Fibroblast of mammary gland (primary cell): ENCODE measurements at places on chromosomes 13 and 19.
A peak's percentile ranks its signal among the peaks of the same experiment; 100 is the strongest.

- peak; percentile 50 for DNase-seq
Observed at GRCh38 chr19:10112895-10113591, 1.6 kb downstream of the P2RY11 start.

GRCh38 chr19:3474614-3475013 lies 5.7 kb downstream of the SMIM24 start:
- no peak for DNase-seq

- no peak for DNase-seq
Observed at GRCh38 chr13:26228096-26228495, 6.0 kb upstream of the RNF6 start.

GRCh38 chr19:15616627-15617270 lies 1.7 kb downstream of the CYP4F8 start:
- DNase-seq: no peak

DNA sequence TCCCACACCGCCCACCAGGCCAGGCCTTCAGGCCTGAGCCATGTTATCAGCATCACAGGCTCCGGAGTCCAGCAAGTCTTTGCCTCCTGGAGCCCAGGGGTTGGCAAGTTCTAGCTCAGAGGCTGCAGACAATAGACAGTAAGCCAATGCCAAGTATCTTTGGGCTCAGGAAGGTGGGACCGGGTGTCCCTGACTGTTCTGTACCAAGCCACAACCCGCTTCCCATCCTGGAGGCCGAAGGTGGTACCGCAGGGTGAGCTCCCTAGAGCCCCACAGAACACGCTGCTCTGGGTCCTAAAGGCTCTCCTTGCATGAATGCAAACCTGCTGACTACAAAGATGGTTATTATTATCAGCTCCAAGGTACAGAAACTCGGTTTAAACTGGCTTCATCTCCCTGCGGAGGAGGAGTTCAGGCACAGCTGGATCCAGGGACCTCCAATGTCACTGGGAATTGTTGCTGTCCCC lies 5.5 kb upstream of the FSTL3 start:
- no peak for DNase-seq

DNA sequence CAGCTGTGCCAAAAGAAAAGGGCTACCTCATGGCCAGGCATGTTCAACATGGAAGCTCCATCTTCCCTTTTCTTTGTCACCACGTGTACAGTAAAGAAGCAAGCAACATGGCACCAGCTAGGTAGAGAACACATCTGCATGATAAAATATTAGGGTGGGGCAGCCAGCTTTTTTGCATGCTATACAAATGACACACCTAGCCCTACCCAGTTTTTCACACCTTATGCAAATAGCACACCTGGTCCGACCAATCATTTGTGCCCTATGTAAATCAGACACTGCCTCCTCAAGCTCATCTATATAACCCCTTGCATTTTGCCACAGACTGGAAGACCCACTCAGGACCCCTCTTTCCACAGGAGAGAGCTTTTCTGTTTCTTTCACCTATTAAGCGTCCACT lies 85.5 kb downstream of the STOML3 start:
- DNase-seq: no peak

- no peak for DNase-seq
Observed at GRCh38 chr19:7703332-7703731, 1.4 kb upstream of the FCER2 start.

GRCh38 chr19:48858984-48859710 lies 9.3 kb downstream of the PLEKHA4 start:
- no peak for DNase-seq

DNA sequence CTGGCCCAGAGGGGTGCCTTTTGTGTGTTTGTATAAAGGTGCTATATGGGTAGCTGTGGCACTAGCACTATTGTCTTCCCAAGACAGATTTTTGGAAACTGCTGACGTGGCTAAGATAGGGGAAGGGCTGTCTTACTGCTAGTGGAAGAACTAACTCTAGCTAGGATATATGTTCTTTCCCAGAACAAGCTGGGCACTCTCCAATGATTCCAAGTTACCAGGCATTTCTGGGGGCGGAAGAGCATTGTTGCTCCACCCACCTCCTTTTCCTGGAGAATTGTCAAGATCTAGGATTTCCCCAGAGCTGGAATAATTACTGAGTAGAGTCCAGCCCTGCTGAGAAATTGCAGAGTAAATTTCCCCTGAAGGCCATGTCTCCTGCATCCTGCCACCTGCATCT lies 408.3 kb downstream of the KLF5 start:
- DNase-seq: peak; percentile 16

DNA sequence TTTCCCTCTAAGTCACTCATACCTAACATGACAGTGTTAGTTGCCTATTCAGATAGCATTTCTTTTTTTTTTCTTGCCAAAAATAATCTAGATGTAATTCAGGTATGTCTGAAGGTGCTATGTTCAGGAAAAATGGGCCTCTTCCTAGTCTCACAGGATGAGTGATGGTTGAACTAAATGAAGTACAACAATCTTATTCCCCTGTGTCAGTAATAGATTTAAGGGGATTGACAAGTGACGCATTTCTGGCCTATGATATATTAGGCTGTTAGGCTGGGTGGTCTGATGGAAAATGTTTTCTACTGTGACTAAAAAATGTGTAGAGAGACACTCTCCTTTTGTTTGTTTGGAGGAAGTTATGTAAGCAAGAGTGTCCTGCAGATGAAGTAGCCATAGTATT lies 878.7 kb upstream of the SLITRK1 start:
- DNase-seq: no peak

- peak; percentile 11 for DNase-seq
Observed at GRCh38 chr13:25171517-25172302, at the start of gene AMER2. TSS of gene AMER2 (minus strand) at chr13:25172288. CDS start at chr13:25171619, 669 bp downstream.

GRCh38 chr13:84377106-84377505 lies 494.8 kb upstream of the SLITRK1 start:
- DNase-seq: no peak

GRCh38 chr13:32150239-32150638 lies 118.7 kb downstream of the FRY start:
- peak; percentile 33 for DNase-seq

DNA sequence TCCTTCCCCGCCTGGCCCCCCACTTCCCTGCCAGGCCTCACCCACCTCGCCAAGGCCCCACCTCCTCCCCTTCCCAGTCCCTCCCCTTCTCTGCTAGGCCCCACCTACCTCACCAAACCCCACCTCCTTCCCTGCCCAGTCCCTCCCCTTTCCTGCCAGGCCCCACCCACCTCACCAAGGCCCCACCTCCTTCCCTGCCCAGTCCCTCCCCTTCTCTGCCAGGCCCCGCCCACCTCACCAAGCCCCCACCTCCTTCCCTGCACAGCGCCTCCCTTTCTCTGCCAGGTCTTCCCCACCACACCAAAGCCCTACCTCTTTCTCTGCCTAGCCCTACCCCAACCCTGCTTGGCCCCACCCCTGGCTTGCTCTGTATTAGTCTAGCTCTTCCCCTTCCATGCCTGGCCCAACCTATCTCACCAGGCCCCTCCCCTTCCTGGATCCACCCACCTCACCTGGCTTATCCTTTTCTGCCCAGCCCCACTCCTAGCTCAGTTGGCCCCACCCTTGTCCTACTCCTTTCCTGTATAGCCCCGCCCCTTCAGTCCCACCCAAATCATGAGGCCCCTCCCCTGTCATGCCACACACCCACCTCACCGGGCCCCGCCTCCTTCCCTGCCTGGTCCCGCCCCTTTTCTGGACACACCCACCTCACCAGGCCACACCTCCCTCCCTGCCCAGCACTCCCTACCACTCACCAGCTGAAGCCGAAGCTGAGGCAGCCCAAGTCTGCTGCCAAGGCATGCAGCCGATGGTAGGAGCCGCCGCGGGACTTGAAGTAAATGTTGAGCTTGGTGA lies 16.2 kb downstream of the CERS1 start:
- peak; percentile 21 for DNase-seq

- no peak for DNase-seq
Observed at GRCh38 chr13:26688980-26689379, 71.6 kb downstream of the GPR12 start.

DNA sequence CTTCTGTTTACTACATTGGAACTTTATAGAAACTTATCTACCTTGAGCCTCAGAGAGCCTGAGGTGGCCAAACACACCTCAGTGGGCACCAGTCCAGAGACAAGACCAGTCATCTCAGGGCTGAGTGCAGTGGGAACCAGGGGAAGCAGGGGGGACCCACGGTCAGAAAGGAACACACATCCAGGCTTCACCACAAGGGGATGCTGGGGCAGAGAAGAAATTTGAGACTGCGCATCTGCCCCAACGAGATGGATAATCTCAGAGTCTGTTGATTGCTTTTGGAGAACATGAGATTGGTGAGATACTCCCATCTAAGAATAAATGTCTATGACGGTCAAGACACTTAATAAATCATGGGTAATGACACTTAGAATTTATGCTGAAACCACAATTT lies 98.7 kb downstream of the DOCK9 start:
- no peak for DNase-seq

DNA sequence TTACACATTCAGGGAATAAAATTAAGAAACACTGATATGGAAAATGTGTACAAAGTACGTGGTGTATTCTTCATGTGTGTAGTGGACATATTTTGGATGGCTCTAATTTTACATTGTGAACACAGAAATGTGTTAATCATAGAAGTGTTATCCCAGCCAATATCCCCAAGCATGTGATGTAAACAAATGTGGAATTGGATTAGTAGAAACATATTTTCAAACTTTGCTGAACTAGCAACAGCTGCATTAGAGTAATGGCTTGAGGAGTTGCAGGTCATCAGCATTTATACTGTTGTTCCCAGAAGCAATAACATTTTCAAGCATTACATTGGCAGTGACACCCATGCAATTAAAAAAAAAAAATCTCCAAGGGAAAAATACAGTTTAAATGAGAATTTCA lies 600.6 kb downstream of the SLITRK1 start:
- DNase-seq: no peak

GRCh38 chr13:94154367-94154766 lies 325.1 kb downstream of the DCT start:
- peak; percentile 35 for DNase-seq

DNA sequence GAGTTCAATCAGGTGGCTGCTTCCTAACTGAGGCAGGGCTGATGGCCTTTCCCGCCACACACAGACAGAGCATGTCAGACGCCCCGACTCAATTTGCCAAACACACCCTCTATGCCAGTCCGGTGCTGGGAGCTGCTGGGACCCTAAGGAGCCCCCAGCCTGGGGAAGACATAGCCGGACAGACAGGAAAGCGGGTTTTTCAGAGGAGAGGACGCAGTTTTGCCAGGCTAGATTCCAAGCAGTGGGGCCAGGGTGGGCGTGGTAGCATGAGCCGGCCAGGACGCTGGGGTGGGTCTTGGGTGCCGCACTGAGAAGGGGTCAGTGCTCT lies 19.8 kb downstream of the MAST3 start:
- no peak for DNase-seq

DNA sequence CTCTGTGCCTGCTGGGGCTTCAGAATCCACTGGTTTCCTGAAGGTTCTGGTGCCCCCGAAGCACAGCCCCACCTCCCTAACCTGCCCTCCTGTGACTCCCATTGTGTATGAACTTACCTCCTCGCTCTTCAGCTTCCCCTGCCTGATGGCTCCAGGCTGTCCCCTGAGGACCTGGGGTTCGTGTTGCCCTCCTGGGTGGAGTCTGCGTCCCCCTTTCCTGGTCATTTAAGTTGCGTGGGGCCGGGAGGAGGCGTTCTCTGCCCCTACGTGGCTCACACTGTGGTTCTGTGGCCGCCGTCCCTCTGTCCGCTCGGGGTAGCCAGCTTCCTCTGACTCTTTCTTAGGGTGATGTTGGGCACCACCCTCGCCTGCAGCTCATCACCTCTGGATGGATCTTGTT lies 13.9 kb downstream of the TFDP1 start:
- no peak for DNase-seq

DNA sequence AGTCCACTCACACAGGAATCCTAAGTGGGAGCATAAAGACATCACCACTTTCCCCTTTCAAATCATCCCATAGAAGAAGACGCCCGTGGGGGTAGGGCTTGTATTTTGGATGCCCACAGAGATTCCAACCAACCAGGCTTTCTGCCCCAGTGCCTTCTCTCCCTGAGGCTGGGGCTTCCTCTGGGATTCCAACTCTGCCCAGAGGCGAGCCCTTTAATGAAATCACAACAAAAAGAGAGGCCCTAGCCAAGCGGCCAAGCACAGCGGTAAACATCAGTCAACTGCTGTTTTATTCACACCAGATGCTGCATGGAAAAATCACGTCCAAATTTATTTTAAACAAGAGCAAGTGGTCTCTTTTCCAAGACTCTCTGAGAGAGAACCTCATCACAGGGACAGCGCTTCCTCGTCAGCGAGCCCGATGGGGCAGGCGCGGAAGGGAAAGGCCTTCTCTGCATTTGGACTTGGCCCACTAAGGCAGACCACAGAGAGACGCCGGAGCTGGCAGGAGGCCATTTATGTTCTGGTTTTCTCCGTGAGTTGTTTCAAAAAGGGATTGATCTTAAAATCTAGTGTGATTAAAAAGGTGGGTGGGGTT lies 31.5 kb downstream of the ADPRHL1 start:
- peak; percentile 59 for DNase-seq

DNA sequence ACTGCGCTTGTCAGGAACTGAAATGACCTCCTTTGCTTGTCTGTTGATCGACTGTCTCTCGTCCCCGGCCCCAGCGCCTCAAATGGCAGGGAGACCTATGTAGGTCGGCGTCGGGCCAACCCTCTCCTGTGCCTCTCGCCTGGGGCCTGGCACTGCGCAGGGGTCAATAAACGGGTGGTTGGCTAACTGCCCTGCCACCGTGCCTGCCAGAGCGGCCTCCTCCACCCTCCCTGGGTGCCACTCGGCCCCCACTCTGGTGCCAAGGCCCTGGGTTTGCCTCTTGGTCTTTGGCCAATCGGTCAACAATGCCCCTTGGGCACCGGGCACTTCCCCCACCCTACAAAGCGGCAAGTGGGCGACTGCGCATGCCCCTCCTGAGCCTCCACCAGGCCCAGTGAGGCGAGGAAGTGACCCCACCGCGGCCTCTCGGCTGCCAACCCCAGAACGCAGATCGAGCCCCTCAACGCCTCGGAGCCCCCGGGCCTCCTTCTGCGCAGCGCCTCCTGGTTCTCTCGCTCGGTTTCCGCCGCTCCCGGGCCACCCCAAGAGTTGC lies 1.1 kb downstream of the KEAP1 start:
- DNase-seq: no peak

GRCh38 chr13:41973247-41973741 lies 12.4 kb upstream of the VWA8 start:
- no peak for DNase-seq

DNA sequence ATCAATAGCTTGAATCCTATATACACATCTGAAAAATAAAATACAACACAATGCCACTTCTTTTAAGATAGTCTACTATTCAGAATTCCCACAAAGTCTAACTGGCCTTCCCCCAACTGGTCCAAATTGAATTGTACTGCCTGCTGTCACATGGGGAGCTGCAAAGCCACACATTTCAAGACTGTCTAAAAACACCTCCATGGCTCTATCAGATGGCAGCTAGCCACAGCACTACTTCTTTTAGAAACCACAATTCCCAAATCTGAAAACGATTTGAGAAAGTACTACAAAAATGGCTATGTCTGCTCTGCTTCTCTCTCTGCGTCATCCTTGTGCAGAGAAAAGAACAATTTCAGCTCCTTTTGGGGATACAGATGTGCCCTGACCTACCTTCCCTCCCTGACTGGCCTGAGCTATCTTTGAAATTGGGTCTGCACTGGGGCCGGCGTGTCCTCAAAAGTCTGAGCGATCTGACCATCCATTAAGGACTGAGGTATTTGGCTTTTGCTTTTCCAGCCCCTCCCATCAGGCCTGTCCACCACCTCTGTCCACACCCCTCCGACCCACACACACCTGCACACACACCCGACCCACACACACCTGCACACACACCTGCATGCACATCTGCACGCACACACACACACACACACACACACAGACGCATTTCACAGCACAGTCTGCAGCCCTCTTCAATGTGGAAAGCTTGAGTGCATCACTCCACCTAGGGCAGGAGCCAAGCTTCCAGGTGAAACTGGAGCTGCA lies 68.6 kb upstream of the IPO5 start:
- DNase-seq: no peak

GRCh38 chr13:98797456-98797855 lies 45.0 kb upstream of the SLC15A1 start:
- no peak for DNase-seq
